ENCODE measurements at places on chromosomes 11 and 22. TPM values are rescaled to one million over a fixed set of nuclear protein-coding genes. Genes with fewer than 3 reads are reported as not detected.

TUB gene
- 3.6 TPM for total RNA-seq

ZBTB44 gene
- 52.9 TPM for total RNA-seq

RAB36 gene
- total RNA-seq, result 3.8 TPM

PDGFB gene
- 29.8 TPM for total RNA-seq

GRCh38 chr11:114316980-114317786 is 21.0 kb downstream of the NNMT start:
- no peak for DNase-seq

GRCh38 chr22:48154169-48154942 is 1391.9 kb downstream of the TBC1D22A start:
- no peak for DNase-seq

DNA sequence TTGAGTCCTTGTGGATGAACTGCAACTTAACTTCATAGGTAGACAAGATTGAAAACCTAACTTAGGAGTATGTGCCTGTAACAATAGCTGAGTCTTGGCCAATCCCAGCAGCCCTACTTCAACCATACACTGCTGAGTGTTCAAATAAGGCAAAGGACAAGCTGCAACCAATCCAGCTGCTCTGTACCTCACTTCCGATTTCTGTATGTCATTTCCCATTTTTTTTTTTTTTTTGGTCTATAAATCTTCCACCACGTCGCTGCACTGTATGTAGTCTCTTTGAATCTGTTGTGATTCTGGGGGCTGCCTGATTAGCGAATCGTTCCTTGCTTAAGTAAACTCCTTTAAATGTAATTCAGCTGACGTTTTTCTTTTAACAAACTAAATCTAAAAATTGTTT is 35.4 kb upstream of the FLI1 start:
- no peak for DNase-seq

- no peak for DNase-seq
Measured at GRCh38 chr11:27294654-27295053, 68.4 kb downstream of the CCDC34 start.

- DNase-seq, result no peak
Measured at GRCh38 chr11:46522682-46523281, 71.0 kb downstream of the AMBRA1 start.

GRCh38 chr22:49017482-49018329 is 810.0 kb downstream of the BRD1 start:
- peak; percentile 55 for DNase-seq

DNA sequence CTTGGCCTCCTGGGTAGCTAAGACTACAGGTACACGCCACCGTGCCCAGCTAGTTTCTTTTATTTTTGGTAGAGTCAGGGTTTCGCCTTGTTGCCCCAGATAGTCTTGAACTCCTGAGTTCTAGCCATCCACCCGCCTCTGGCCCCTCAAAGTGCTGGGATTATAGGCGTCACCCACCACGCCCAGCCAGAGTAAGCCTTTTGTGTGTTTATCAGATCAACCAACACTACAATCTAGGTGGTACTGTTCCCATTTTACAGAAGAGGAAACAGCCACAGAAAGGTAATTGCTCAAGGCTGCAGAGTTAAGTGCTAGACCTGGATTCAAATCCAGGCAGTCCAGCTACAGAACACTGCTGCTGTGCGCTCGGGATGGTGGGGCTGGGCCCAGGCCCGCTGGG is 3.1 kb downstream of the TOMM22 start:
- no peak for DNase-seq

DNA sequence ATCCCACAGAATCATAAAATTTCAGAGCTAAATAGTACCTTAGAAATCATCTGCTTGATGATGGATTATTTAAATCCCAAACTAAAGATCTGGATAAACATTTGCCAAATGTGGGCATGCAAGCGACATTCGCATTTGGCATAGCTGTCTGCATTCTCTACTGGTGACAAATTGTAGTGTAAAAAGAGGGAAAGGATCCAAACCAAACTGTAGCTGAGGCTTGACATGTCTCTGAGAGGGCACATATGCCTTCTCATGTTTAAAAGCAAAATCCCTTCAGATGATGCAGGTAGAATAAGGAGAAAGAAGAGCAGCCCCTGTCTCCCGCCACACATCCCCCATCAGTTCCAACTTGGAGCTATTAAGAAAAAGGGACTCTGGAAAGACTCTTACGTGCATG is 257.5 kb upstream of the MTNR1B start:
- DNase-seq, result no peak

DNA sequence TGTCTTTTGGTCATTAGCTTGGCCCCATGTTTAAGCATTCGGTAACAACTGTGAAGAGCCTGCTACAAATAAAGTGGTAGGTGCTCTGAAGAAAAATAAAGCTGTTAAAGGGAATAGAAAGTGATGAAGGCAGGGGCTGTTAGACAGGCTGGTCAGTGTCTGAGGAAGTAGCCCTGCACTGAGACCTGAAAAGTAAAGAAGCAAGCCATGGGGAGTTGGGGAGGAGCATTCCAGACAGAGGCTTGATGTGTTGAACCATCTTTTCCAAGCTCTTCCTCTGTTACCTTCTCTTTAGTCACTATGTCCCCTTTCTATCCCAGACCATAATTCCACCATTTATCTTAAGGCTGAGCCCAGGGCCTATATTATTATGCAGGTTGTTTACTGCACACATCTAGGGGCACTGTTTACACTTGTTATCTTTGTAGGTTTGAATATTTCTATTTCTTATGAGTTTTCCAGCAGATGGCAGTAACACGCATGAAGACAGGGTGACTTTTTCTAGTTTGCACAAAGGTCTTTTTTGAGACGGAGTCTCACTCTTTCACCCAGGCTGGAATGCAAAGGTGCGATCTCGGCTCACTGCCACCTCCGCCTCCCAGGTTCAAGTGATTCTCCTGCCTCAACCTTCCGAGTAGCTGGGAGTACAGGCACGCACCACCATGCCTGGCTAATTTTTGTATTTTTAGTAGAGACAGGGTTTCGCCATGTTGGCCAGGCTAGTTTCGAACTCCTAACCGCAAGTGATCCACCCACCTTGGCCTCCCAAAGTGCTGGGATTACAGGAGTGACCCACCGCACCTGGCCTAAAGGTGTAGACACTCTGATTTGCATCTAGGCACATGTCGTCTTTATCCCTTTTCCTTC is 23.0 kb downstream of the ZFTA start:
- DNase-seq, result no peak

DNA sequence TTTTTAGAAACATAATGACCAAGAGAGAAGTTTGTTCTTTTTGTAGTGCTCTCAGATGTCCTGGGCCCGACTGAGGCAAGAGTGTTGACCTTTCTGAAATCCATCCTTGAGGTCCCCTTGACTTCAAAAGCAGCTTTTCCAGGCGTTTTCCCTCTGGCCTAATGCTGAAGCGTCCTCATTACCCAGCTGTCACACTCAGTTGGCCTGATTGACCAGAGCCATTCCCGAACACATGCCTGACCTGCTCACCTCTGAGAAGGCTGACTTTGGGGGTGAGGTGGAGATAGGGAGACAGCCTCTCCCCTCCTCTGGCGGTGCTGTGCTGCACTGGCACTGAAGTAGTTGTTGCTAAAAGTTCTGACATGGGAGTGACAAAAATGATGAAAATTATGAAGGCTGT is 66.9 kb downstream of the ALX4 start:
- DNase-seq, result no peak

GRCh38 chr11:88098289-88098688 is 77.0 kb downstream of the RAB38 start:
- no peak for DNase-seq

- no peak for DNase-seq
Measured at GRCh38 chr22:32473388-32473952, 1.1 kb upstream of the FBXO7 start.

- no peak for DNase-seq
Measured at GRCh38 chr11:44997566-44997965, 46.9 kb upstream of the TP53I11 start.

DNA sequence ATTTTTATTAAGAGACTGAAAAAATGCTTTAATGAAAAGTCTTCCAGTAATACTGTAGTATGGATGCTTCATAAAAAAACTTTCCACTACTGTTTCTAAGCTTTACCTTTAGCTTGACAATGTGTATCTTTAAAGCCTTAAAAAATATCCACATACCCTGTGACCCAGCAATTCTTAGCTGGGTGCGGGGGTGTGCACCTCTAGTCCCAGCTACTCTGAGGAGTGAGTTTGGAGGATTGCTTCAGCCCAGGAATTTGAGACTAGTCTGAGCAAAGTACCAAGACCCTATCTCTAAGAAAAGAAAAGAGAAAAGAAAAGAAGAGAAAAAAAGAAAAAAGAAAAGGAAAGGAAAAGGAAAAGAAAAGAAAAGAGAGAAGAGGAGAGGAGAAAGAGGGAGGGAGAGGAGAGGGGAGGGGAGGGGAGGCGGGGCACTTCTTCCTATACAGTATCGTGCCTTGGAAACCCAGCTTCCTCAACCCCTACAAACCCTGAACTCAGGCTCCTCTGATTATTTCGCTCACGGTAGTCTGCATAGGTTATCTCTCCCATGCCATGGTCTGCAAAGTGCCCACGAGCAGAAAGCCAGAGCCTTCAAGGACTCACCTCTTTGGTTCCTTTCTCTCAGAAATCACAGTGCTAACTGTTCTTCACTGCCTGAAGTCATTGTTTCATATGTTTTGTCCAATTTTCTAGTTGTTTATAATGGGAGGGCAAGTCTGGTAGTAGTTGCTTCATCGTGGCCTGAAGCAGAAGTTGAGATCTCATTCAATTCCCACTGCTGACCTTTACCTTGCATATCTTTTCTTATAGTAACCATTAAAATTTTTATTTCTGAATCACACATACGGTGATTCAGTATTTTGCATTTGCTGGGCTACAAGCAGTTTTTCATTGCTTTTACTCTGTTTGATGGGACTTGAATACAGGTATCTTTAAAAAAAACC is 82.2 kb downstream of the FAM83F start:
- no peak for DNase-seq

- no peak for DNase-seq
Measured at GRCh38 chr22:22993184-22993583, 77.1 kb upstream of the GNAZ start.

- DNase-seq, result no peak
Measured at GRCh38 chr11:121249039-121249663, 43.4 kb upstream of the SC5D start.

GRCh38 chr11:100176456-100176855 is 510.6 kb upstream of the ARHGAP42 start:
- DNase-seq, result no peak

DNA sequence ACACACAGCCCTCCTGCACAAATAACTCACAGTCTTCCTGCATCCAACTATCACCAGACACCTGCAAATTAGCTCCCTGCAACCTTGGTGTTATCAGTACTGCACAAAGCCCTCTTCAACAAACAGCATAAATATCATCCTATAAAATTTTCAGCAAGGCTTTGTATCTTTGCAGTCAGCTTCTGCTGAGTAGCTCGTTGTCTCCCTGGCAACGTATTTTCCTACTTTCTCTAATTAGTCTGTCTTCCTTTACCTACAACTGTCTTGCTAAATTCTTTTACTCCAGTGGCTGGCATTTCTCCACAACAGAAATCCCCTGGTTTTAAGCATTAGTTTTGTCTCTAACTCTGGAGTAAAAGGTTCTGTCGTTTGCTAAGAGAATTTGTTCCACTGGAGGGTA is 3.9 kb downstream of the OR8D4 start:
- DNase-seq, result no peak

Measured in upper lobe of right lung (tissue), 1 donor.